ENCODE measurements at places on chromosomes 16 and 17.

DNA sequence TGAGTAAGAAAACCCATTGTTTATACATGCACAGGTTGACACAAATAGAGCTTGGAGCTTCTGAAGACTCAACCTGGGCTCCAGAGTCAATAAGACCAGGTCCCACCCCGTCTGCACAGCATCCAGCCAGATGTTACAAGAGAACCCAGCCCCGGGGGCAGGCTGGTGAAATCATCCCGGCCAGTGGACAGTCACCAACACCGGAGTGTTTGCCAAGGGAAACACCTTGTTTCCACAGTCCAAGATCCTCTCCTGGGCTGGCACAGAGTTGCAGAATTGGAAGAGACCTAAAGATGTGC is 90.3 kb downstream of the RAB11FIP4 start:
- DNase-seq: no peak

- DNase-seq: no peak
Observed at GRCh38 chr17:27991462-27991993, 50.9 kb upstream of the NLK start.

GRCh38 chr17:2084766-2085647 is 30.1 kb downstream of the HIC1 start:
- peak; percentile 76 for DNase-seq

GRCh38 chr17:40556198-40556661 is 9.0 kb downstream of the CCR7 start:
- no peak for DNase-seq

Data from kidney (tissue), 22 donors.